Stimulated activated CD4-positive, alpha-beta T cell treated with anti-CD3 and anti-CD28 coated beads, Interleukin-12 subunit alpha, Interleukin-12 subunit beta, amount 100 ng/mL, for 24 hours (primary cell): ENCODE measurements at places on chromosomes 13 and 19.
A peak's percentile ranks its signal among the peaks of the same experiment; 100 is the strongest.

- DNase-seq: no peak
Observed at GRCh38 chr13:75316427-75316826, 165.5 kb downstream of the TBC1D4 start.

DNA sequence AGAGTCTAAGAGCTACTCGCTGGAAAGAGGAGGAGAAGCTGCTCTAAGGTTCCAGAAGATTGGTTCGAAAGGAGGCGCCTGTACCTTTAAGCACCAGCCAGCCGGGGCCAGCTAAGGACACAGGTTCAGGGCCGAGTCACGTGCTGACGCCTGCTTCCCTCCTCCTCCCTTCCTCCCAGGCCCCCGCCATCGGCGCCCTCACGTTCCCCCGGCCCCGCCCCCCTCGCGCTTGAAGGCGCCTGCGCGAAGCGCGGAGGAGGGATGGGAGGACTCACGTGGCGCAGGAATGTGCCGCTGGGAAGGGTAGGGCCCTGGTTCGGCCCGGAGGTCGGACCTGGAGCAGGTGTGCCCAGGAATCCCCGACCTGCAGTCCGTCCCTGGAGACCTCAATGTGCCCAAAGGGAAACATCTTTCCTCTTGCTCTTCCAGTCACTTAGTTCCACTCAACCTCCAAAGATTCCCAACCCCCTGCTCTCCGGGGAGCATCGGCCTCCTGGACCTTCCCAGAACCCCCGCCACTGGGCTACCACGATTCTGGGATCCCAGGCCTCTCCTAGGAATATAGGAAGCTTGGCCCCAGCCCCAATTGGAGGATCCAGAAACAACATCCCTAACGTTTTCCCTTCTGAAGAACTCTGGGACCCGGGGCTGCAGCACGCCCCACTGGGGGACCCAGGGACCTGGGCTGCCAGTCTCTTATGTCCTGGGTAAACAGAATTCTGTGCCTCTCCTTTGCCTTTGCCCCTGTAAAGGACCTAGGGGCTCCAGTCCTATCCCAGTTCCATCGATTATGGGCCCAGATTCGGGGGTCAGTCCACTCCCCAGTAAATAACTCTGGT, 2.5 kb downstream of the DBP start:
- DNase-seq: peak; percentile 94

- no peak for DNase-seq
Observed at GRCh38 chr13:42865768-42866102, 84.4 kb downstream of the FAM216B start.

DNA sequence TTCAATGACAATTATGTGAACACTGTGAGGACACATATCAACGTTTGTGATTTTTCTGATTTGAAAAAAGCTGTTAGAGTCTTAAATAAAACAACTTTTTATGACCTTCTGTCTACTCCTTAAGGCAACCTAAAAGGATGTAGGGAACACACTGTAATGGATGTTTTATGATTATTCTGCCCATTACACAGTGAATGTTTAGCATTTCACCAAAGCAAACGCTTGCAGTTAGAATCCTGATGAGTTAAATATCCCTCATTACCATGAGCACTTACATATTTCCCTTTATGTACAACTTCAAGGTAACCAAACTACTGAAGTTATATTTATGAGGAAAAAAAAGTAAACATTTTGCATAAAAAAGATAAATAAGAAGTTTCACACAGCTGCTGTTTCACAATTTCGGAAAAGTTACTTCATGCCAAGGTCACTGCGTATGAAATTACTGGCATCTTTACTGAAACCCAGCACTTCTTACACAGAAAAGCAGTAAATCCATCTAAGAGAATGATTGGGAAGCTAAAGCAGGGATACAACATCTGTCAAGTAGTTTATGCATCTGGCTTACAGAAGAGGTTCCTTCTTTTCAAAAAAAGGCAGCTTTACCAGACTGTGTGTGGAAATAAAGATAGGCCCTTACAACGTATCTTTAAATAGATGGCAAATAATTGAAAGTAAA, 733.7 kb upstream of the ATXN8OS start:
- no peak for DNase-seq

DNA sequence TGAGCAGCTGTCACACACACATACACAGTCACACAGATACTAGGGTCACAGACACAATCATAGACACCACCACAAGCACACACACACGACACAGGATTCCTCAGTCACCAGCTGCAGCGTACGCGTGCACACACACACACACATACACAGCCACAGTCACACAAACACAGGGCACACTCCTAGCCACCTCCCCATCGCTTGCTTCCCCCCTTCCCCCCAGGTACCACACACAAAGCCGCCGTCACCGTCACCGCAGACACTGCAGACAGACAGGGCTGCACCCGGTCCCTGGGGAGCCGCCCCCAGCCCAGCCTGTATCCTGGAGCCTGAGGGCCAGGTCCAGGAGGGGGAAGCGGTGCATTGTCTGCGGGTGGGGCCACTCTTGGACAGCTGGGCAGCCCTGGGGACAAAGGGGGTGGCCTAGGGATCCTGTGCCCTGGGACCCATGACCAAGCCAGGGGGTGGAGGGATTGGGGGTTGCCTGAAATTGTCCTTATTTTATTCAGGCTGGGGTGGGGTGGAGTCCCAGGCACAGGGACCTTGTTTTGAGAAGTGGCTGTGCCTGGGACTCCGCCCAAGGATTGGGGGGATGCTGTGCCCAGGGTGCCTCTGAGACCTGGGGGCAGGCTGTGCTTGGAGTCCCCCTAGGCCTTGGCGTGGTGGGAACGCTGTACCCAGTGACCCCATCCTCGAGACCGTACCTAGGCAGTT, 957 bp downstream of the NUMBL start:
- DNase-seq: no peak

DNA sequence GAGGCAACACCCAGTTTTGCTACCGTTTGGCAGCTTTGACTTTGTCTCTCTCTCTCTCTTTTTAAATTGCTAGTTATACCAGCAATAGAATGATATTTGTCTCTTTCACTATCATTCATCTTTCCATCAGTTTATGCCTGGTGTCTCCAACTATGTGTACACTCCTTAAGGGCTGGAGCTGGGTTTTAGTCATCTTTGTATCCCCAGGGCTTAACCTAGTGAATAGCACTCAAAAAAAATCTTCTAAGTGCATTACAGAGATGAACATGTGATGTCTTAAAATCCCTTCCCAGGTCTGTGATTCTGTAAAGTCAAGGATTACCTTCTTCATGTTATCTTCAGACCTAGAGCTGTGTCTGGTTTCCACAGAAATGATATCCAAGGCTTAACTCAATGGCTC, 7.8 kb upstream of the UBL3 start:
- no peak for DNase-seq

DNA sequence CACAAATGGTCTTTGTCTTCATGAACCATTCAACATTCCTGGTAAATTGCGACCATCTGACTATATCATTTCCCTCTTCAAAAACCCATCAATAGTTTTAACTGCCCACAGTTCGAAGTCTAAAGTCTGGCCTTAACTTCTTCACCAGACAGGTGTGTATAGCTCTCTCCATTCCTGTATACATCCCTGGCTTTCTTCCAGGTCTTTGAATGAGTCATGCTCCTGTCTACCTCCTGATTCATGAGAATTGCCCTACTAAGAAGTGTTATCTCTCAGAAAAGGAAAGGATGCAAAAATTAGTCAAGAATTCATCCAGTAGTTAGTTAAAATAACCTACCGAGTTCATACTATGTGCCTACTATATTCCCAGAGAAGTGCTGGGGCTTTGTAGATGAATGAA, 225.0 kb downstream of the TBC1D4 start:
- DNase-seq: no peak

DNA sequence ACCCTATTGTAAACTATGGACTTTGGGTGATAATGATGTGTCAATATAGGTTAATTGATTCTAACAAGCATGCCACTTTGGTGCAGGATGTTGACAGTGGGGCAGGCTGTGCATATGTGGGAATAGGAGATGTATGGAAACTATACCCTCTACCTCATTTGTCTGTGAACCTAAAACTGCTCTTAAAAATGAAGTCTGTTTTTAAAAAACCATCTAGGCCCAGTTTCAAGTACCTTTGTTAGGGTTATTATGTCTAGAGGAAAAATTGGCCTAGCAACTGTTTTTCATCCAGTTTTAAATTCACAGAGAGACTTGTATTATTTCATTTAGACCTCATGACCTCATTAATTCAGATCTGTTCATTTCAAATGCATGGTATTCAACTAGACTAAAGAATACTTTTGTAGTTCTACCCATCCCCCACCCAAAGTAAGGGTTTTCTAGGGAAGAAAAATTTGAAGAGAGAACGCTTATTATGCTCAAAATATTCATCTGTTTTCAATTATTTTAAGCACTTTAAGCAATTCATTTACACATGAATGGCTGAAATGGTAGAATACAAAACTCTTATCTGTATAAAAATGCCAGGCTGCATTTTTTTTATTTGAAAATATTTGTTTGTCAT, 1781.9 kb upstream of the MIR17HG start:
- DNase-seq: no peak

DNA sequence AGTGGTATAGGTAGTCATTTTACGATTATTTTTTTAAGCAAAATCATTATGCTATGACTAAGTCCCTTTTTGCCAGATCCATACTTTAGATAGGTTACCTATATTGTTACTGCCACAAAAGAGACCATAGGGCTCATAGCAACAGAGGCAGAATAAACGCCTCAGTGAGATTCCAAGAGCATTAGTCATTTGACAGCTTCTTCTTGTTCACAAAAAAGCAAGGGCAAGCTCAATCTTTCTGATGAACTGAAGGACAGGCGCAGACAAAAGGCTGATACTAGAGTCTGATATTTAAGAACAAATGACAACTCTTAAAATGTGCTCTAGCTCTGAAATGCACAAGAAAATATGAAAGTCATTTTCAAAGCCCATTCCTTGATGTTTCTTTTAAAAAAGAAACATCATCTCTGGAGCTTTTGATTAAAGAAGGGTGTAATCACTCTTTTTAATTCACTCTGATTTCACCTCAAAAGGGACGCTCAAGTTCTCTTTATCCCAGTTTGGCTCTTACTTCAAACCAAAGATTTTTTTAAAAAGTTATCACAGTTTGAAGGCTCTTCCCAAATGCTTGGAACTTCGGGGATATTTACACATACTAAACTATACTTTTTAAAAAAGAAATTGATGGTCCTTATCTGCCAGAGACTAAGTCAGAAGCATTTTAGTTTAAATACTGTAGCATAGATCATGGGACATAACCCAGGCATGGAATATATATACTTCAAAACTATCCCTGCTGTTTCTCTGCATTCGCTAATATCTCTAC, 187.2 kb downstream of the EFNB2 start:
- no peak for DNase-seq

DNA sequence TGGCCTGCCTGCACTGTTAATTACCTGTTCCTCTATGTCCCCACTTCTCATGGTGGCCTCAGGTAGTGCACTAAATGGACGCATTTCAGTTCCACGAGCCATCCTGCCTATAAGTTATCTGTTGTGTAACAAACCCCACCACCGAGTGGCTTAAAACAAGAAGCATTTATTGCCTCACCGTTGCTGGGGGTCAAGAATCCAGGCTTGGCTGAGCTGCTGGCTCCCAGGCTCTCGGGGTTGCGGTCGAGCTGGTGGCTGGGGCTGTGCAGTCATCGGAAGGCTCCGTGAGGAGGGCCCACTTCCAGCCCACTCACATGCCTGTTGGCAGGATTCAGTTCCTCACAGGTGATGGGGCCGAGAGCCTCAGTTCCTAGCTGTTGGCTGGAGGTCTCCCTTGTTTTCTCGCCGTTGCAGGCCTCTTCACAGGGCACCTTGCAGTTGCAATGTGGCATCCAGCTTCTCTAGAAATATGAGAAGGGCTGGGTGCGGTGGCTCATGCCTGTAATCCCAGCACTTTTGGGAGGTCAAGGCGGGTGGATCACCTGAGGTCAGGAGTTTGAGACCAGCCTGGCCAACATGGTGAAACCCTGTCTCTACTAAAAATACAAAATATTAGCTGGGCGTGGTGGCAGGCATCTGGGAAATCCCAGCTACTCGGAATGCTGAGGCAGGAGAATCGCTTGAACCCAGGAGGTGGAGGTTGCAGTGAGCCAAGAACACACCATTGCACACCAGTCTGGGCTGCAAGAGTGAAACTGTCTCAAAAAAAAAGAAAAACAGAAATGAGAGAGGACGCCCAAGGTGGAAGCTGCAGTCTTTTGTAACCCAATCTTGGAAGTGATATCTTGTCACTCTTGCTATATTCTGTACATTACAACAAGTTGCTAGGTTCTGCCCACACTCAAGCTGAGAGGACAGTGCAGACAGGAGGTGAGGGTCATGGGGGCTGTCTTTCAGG, 6.5 kb upstream of the PTOV1 start:
- no peak for DNase-seq

DNA sequence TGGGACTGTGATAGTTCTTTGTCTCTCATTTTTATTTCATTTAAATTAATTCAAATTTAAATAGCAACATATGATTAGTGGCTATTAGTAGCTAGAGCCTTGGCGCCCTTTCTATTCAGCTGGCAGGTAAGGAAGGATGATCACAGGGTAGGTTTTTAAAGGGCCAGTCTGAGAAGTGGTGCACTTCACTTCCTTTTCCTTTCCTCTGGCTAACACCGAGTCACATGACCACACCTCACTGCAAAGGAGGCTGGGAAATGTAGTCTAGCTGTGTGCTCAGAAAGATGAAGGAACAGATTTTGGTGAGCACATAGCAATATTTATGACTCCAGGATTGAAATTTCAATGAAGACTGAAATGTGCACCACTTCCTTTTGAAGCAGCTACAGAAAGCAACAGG, 128.7 kb downstream of the TSHZ3 start:
- no peak for DNase-seq

GRCh38 chr13:110199046-110199831, 107.7 kb downstream of the COL4A1 start:
- DNase-seq: no peak

DNA sequence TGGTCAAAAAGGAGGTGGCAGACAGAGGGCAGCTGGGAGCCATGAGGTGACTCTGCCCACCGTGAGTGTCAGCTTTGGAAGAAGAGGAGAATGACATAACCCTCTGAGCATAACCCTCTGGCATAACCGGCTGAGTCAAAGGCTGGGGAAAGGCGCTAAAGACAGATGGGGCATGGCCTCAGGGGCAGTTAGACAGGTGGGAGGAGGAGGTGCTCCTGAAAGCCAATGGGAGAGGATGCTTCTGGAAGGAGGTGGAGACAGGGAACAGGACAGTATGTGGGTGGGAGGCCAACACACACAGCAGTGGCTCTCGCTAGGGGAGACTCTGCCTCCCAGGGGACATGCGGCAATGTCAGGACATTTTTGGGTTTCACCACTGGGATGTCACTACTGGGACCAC, 17.1 kb downstream of the ELAVL1 start:
- no peak for DNase-seq

GRCh38 chr19:36183245-36183628, 31.0 kb upstream of the COX7A1 start:
- no peak for DNase-seq

DNA sequence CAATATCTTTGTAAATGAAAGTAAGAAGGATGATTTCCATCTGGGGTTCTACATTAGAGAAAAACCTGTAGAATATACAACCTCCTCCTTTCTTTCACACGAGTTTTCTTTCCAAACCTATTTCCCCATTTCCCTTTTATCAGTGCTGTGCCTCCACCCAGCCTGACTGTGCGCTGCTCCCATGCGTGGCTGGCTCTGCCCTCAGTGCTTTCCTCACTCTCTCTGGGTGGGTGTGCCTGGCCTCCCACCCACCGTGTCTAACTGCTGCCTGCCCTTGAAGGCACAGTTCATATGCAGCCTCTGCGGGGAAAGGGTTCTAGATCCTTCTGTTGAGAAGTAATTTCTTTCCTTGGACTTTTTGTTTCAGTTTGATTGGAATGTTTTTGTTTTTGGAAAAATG, 70.7 kb downstream of the PCCA start:
- no peak for DNase-seq
